Stimulated activated naive CD8-positive, alpha-beta T cell treated with anti-CD3 and anti-CD28 coated beads, Interleukin-15, Interleukin-2, amounts not matched to agents 100 U/mL and 50 U/mL, for 24 hours (primary cell): ENCODE measurements at places on chromosomes 12 and 14.
A peak's percentile ranks its signal among the peaks of the same experiment; 100 is the strongest.

DNA sequence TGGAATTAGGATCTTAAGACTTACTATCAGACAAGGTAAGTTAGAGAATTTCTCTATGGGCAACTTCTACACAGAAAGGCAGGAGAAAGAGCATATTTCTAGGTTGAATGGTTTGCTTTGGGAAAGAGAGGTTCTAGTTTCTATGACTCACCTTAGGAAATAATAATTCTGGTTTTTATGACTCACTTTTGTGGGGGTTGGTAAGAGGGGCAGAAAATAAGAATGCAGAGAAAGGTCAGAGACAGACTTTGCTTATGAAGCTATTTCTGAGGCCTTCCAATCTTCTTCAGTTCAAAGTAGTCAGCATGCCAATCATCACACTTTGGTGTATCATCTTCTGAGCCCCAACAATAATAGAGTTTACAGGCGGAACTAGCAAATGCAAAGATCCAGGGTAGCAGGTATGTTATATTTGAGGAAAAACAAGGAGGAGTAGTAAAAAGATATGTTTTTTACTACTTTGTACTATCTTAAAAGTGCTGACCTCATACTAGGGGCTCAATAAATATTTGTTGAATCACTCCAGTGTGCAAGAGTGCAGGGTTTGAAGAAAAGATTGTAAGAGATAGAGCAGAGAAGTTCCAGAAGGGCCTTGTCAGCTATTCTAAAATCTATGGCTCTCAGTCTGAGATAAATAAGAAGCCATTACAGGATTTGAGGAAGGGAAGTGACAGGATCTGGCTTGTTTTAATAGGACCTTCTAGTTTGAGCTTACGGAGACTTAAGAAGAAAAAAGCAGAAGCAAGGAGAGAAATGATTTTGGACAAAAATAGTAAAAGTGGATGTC lies 56.7 kb upstream of the LRFN5 start:
- no peak for DNase-seq

- no peak for DNase-seq
These were observed 324.1 kb downstream of the FLRT2 start for GRCh38 chr14:85853996-85854526.

- DNase-seq = no peak
These were observed 13.1 kb downstream of the GPR68 start for GRCh38 chr14:91231446-91231845.

GRCh38 chr12:89344043-89344861 lies 8.0 kb downstream of the DUSP6 start:
- DNase-seq = no peak

GRCh38 chr12:43011383-43011926 lies 421.9 kb upstream of the PRICKLE1 start:
- DNase-seq = no peak

DNA sequence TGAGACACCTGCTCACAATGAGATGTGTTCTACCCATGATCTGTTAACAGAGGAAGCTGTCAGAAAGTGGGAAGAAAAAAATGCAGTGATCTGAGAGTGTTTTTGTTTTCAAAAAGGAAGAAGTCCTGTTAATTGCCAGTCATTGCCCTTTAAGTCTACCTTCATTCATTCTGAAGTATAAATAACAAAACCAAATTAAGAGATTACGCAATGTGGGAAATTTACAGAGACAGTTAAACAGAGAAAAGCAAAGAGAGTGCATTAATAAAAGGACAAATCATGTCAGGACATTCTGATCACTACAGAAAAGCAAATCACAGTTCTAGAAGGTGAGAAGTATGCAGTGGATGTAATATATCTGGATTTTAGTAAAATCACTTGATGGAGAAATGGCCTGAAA lies 154.2 kb downstream of the NRXN3 start:
- no peak for DNase-seq

DNA sequence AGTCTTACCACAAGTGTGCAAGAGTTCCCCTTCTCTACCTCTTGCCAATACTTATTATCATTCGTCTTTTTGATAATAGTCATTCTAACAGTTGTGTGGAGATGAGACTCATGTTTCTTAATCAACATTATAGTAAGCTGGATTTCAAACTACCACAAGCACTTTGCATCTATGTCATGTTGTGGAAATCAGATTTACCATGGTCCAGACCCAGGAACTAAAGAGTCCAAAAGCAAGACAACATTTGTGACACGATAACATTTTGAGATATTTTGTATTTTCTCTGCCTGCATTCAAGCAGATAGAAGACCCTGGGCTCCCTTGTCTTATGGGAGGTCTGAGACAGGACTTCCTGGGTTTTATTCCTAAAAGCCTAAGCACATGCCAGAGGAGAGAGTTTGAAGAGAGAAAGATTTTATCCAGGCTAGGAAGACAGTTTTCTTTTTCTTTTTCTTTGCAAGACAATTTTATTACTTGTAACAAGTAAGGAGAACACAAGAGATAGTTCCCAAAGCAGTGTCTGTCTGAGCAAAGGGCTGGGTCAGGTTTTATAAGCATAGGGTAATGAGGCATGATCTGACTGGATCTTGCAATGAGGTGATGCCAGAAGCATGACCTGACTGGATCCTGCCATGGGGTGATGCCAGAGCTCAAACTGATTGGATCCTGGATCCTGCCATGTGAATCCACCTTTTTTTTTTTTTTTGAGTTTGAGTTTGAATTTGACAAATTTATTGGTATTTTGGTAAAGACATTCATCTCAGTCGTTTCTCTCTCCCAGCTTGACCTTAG lies 180.5 kb upstream of the HMGA2 start:
- DNase-seq = no peak

GRCh38 chr14:64554556-64554955 lies 4.8 kb downstream of the PPP1R36 start:
- no peak for DNase-seq

DNA sequence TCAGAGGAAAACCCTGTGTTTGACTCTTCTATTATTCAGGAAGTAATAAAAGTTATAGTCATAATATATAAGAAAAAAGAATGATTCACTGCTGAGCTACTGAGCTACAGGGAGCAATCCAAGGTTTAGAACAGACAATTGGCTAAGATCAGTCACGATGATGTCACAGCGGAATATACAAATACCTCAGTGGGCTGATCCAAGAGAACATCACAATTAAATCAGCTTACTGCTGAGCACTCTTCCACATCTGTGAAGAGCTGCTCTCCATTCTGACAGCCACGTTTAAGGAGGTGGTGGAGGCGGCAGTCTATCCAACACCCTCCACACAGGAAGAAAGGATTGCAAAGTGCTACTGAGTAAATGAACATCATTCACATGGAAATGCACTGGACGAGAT lies 271.0 kb downstream of the APAF1 start:
- DNase-seq = no peak

DNA sequence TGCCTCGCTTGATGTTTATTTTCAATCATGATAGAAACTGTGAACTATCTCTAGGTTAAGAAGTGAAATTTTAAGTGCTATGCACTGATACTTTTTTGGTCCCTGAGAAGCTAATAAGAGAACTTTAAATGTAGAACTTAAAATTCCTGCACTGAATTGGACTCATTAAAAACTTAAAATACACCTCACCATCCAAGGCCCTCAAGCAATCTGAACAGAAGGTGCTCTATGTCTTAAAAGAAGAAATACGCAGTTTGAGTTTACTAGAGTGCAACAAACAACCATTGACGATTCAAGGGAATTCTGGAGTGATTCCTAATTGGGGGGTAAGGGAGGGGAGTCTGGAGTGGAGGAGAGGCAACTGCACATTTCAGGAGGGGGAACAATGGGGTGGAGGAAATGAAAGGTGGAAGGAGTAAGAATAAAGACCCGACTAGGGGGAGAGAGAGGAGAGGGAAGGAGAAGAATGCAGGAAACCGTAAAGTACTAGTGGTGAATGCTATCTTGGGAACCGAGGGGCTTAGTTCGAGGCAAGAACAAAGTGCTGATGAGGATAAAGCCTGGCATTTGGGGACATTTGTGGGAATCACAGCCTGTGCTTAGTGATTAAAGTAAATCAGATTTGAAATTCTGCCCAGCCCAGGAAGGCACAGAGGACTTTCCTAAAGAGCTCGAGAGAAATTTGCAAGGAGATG lies 389.7 kb downstream of the AACS start:
- DNase-seq = no peak

DNA sequence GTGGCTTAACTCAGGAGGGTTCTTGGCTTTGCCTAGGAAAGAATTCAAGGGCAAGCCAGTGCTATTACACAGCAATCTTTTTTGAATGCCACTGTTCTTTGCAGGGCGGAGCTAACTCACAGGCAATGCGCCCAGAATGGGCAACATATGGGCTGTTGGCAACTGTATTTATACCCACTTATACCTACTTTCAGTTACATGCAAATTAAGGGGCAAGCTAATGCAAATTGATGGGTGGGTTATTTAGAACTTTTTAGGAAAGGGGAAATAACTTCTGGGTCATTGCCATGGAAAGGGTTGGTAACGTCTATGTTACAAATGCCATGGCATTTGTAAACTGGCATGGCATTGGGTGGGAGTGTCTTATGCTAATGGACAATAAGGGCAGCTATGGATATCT lies 85.4 kb downstream of the C12orf50 start:
- no peak for DNase-seq

DNA sequence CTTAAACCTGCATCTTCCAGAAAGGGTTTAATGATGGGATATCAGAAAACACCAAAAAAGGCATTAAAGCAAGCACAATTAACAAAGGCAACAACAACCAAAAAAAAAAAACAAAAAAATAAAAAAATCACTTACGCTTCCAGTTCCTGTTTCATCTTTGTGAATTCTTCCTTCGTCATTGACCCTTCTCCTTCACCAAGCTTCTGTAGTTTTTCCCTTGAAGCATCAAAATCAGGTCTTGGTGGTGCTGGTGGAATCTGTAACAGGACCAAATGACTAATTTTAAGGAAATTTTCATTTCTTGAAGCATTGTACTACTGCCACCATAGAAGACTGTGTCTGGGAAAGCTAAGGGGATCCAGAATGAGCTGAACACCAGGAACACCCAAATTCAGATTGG lies 24.5 kb downstream of the SNX6 start:
- DNase-seq = no peak

DNA sequence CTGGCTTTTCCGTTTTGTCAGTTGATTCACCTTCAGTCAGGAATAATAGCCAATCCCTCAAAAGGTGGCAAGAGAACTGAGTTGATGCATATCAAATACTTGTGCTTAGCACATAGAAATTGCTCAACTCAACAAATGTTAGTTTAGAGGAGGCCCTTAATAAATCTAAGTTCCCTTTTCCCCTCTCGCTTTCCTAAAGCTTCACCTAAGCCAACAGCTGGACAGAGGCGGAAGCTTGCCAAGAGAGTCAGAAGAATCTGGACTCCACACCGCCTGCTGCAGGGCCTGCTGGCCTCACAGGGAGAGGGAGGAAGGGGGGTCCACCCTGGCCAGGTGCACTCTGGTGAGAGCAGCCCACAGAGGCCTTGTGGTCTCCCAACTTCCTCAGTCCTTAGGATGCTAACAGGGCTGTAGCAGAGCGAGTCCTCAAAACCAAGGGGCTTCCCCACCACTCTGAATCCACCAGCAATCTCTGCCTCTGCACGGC lies 213.1 kb downstream of the CHST11 start:
- DNase-seq = peak; percentile 26

- DNase-seq = no peak
These were observed 23.5 kb upstream of the GPR68 start for GRCh38 chr14:91267965-91268437.

DNA sequence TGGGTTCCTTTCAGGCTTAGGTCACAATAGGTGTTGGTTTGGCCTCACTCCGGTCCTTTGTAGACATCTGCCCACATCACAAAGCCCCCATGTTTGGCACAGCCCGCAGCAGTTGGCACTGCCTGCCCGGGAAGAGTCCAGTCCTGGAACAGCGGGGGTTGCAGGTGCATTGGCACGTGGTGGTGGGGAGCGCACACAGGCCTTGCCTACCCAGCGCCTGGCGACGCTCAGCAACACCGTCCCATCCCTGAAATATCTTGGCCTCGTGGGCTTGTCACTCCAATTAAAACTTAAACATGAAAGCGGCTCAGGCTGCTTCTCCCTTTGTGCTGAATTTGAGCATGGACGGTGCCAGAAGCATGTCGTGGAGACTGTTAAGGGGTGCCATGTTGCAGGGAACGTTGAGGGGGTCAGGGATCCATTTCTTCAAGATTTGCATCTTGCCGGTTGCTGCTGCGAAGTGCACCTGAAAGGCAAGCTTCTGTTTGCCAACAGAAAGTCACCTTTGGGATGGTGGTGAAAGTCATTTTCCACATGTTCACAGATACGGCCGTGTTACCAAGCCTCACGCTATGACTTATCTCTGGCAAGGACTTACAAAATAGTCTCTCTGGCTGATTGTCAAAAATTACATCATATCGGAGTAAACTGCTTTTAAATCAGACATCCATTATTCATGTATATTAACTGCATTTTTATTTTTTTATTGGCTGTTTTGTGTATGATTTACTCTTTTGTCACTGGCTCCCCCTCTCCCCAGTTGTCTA lies 91.5 kb downstream of the FBXW8 start:
- no peak for DNase-seq

DNA sequence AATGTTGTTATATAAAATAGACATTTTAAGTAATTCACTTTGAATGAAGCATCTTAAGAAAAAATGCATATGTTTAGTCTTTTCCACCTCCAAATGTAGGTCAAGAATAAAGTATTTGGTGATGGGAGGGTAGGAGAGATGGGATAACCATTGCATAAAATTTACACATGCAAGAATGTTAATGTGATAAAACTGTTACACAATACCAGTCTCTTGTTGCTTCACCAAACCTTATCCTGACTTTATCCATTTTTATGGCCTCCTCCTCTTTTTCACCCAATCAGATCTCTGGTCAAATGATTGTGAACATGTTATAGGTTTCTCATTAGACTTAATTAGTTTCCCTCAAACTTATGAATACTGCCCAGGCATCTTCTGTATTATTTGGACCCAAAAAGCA lies 994.5 kb upstream of the FLRT2 start:
- DNase-seq = no peak

DNA sequence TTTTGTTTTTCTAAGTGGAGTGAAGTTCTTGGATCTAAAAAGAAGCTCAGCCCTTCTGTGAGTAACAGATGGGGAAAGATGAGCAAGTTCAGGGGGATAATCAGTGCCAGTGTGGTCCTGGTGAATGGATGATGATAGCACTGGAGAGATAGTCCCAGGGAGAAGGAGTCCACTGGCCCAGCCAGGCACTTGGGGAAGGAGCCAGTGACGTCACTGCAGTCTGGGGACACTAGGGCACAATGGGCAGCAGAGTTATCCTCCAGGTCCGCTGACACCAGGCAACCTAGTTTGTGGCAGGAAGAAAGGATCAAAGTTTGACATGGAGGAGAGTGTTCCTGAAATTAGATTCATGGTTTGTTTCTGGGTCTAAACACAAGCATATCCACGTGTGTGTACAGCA lies 101.5 kb downstream of the NTF3 start:
- DNase-seq = no peak
